ENCODE measurements at places on chromosomes 6 and 20.
A peak's percentile ranks its signal among the peaks of the same experiment; 100 is the strongest.

GRCh38 chr6:88124925-88125557 is 41.1 kb downstream of the CNR1 start:
- DNase-seq = no peak

GRCh38 chr6:53984163-53984562 is 127.1 kb upstream of the MLIP start:
- DNase-seq = no peak

- DNase-seq = peak; percentile 58
Measured at GRCh38 chr6:16947375-16948015, 154.4 kb upstream of the STMND1 start.

GRCh38 chr6:81744131-81744530 is 8.3 kb downstream of the TENT5A start:
- DNase-seq = no peak

DNA sequence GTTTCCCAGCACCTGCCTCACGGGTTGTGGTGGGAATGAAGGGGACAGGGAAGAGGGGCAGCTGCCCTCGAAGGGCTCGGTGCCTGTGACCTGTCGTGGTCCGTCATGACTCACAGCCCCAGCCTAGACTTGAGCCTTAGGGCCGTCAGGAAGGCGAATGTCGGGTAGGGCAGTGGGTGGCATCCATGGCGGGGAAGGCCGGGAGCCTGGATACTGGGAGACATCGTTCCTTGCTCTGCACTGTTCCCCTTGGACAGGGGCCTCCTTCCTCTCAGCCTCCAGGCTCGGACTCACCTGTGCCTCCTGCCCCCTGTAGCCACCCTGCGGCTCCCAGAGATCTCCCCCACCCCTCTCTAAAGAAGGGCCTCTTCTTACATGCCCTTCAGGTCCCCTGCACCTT is 52.2 kb upstream of the APCDD1L start:
- no peak for DNase-seq

- DNase-seq = no peak
Measured at GRCh38 chr6:156396068-156396771, 381.0 kb upstream of the ARID1B start.

DNA sequence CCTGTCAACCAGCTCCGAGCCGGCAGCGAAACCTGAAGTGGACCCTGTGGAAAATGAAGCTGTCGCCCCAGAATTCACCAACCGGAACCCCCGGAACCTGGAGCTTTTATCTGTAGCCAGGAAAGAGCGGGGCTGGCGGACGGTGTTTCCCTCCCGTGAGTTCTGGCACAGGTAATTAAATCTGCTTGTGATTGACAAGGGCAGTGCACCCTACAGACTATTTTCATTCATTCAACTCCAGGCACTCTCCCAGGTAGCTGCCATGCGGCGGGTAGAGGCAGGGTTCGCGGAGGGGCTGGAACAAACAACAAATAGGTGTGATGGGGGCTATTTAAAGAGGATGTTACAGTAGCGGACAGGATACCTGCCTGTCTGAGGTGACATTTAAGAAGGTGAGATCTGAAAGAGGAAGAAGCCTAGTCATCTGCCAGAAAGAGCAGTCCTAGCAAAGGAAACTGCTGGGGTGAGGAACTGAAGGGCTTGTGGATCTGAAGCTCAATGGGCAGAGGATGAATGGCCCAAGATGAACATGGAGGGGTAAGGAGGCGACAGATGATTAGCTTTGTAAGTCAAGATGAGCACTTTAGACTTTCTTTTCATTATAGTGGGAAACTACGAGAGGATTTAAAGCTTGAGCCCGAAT is 810 bp downstream of the MRPL18 start:
- DNase-seq = no peak

- no peak for DNase-seq
Measured at GRCh38 chr6:44533421-44533820, 145.9 kb downstream of the CDC5L start.

GRCh38 chr6:131159578-131159977 is 24.3 kb downstream of the AKAP7 start:
- DNase-seq = no peak

DNA sequence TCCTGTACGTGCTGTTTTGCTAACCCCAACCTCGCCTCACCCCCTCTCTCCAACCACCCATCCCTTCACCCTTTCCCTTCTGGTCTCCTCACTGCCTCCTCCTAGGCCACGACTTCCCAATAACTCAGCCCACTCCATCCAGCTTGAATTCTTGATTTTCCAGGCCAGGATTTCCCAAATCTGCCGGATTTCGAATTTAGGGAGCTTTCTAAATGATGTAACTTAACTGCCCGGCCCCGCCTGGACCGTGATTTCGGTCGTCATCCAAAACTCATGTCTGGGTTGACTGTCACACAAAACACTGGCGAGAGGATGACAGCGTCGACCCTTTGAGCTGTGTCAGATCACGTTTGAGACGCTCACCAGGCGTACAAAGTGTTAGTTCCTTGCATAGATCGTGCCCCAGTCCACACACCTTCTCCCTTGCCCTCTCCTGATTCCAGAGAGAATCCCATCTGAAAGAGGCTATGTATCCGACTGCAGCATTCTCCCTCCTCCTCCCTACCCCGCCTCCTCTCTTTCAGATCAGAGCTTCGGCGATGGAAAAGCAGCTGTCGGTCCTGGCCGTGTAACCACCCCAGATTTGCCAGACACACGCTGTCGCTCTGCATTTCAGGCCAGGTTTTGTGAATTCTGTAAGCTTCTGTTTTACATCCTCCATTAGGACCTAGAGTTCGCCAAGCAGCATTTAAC is 168.2 kb downstream of the GPX5 start:
- no peak for DNase-seq

- no peak for DNase-seq
Measured at GRCh38 chr6:104956731-104957294, at the start of gene LIN28B. Gene LIN28B (plus strand): TSS chr6:104957107. CDS start chr6:104957251, 144 bp downstream.

DNA sequence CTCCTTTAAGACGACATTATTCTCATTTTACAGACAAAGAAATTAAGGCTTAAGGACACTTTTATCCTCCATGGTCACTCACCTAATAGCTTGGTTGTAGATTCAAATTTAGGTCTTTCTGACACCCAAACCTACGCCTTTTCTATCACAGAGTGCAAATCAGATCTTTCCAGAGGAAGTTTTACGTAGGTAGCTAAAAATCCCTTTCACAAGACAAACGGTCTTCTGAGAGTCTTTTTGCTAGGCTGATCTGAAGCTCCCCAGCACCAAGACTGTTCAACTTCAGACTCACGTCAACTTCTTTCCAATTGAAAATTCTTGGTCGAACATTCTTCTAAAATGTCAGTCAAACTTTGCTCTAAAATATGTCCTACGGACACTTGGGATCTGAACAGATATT is 46.5 kb downstream of the BLOC1S5 start:
- no peak for DNase-seq

DNA sequence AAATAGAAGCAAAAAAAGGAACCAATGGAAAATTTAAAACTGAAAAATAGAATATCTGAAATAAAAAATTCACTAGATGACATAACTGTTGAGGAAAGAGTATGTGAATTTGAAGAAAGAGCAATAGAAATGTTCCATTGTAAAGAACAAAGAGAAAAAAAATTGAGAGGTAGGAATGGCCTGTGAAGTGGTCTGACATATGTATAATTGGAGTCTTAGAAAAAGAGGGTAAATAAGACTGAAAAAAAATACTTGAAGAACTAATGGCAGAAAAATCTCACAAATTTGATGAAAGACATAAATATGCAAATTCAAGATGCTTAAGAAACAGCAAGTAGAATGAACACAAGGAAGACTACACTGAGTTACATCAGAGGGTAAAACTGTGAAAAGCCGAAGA is 93.4 kb downstream of the QKI start:
- no peak for DNase-seq

Data from NCI-H187 (cell line).